ENCODE measurements at places on chromosomes 5 and 9. TPM values are rescaled to one million over a fixed set of nuclear protein-coding genes. Genes with fewer than 3 reads are reported as not detected.

Gene UGT3A1
- not detected for total RNA-seq

Gene DPYSL3
- total RNA-seq = 84.1 TPM

Gene CNOT8
- total RNA-seq = 61.1 TPM

Gene CNTNAP3
- 30.4 TPM for total RNA-seq

Gene ABLIM3
- 0.64 TPM for total RNA-seq

Gene FBXO4
- 4.2 TPM for total RNA-seq

- H3K4me3 ChIP-seq = no peak overlapping the region
- peaks cover 36% of the 10 kb centered on the region for H3K36me3 ChIP-seq
- peaks cover 10% of the 10 kb centered on the region for H3K4me1 ChIP-seq
Measured at GRCh38 chr5:134576386-134577021, 51.0 kb downstream of the JADE2 start.

DNA sequence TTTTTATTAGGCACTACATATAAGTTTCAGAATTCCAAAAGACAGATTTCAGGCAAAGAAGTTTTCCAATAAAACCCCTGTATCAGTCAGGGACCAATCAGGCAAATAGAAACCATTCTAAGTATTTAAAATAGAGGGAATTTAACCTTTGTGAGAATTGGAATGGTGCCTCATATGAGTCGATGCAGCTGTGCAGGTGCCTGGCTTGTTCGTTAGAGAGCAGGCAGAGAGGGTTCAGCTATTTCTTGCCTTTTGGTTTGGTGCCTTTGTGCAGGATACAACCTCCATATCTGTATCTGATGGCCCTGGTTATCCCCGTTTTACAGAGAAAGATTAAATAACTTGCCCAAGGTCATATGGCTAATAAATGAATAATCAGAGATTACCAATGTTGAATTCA, 6.0 kb upstream of the DDX4 start:
- no peak overlapping the region for H3K27ac ChIP-seq
- H3K36me3 ChIP-seq = no peaks in the 10 kb centered on the region
- no peak overlapping the region for H3K4me3 ChIP-seq
- no peaks in the 10 kb centered on the region for H3K4me1 ChIP-seq
- DNase-seq = no peak

GRCh38 chr9:72775570-72775969, 177.3 kb downstream of the ALDH1A1 start:
- H3K27me3 ChIP-seq = peaks cover 8% of the 10 kb centered on the region
- no peak for DNase-seq
- no peaks in the 10 kb centered on the region for H3K36me3 ChIP-seq
- H3K27ac ChIP-seq = no peak overlapping the region
- H3K4me3 ChIP-seq = no peak overlapping the region

GRCh38 chr5:107154593-107154992, 516.1 kb downstream of the EFNA5 start:
- no peak overlapping the region for H3K27ac ChIP-seq
- no peaks in the 10 kb centered on the region for H3K27me3 ChIP-seq
- H3K4me1 ChIP-seq = peaks cover 8% of the 10 kb centered on the region
- H3K36me3 ChIP-seq = no peaks in the 10 kb centered on the region
- no peak for DNase-seq

GRCh38 chr5:8376478-8376877, 507.5 kb downstream of the MTRR start:
- H3K27me3 ChIP-seq = no peaks in the 10 kb centered on the region
- H3K4me1 ChIP-seq = peaks cover 6% of the 10 kb centered on the region
- no peak overlapping the region for H3K27ac ChIP-seq
- no peaks in the 10 kb centered on the region for H3K36me3 ChIP-seq
- H3K4me3 ChIP-seq = no peak overlapping the region
- DNase-seq = no peak

DNA sequence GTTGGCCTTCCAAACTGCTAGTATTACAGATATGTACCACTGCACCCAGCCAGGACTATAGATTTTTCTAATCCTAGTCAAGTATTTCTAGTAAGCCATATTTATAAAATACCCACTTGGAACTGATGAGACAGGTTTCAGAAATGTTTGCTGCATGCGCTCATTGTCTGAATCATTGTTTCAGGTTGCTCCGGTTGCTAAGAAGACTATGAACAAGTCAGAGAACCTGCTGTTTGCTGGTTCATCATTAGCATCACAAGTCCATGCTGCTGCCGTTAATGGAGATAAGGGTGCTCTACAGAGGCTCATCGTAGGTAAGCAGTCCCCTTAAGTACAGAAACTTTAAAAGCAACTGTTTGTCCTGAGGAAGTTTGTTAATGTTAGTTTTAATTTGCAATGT, 5.3 kb downstream of the INVS start:
- H3K4me3 ChIP-seq = no peak overlapping the region
- no peak overlapping the region for H3K27ac ChIP-seq
- no peaks in the 10 kb centered on the region for H3K27me3 ChIP-seq
- DNase-seq = no peak
- peaks cover 6% of the 10 kb centered on the region for H3K4me1 ChIP-seq

DNA sequence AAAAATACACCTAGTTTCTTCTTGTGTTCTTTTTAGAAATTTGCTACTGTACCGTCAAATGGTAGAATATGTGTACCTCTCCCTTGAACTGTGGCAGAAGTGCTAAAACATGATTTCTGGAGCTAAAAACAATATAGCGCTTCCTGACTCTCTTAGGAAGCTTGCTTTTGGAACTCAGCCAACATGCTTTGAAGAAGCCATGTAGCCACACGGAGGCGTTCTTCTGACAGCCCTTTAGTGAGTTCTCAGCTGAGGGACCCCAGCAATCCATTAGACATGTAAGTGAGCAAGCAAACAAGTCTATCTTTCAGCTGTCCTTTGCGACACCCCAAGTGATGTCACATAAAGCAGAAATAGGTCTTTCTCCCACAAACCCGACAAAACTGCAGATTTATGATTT, 917.0 kb downstream of the CDH9 start:
- H3K36me3 ChIP-seq = no peaks in the 10 kb centered on the region
- H3K27ac ChIP-seq = no peak overlapping the region
- H3K4me3 ChIP-seq = no peak overlapping the region
- DNase-seq = no peak
- H3K4me1 ChIP-seq = no peaks in the 10 kb centered on the region
- H3K27me3 ChIP-seq = no peaks in the 10 kb centered on the region
